ENCODE measurements at places on chromosomes 1 and 21.

- DNase-seq: no peak
Observed at GRCh38 chr1:115041654-115042053, 12.0 kb downstream of the TSHB start.

- no peak for DNase-seq
Observed at GRCh38 chr1:20383631-20384030, 93.0 kb downstream of the VWA5B1 start.

DNA sequence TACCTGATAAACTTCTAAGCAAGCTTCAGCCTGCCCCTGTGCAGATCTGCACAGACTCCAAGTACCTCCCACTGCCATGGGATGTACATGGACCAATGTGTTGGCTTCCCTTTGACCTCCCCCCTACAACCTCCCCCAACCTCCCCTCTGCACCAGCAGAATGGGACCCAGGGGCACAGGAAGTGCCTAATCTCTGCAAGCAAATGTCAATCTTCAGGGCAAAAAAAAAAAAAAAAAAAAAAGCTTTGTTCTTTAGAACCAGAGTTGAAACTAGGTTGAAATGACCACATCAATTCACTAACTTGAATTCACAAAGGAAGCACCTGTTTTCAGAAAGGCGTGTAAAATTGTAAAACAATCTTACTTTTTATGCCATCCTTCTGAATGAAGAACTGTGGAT, 53.9 kb upstream of the TIAM1 start:
- DNase-seq: no peak

- DNase-seq: no peak
Observed at GRCh38 chr1:203440771-203441170, 34.8 kb upstream of the PRELP start.

DNA sequence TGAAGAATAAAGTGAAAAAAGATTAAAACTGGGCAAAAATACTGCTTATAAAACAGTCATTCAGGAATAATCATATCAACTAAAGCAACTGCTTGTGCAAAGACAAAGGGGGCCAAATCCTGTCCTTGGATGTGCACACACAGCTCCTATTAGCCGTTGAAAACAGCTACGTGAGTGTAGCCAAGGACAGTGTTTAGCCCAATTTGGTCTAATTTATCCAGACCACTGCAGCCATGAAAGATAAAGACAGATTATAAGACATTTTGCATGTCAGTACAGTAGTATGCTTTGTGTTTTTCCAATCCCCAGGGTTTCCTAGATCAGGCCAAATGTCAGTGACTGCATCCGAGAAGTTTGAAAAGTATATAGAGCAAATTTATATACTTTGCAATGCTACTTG, 146.3 kb upstream of the PKN2 start:
- no peak for DNase-seq

GRCh38 chr1:118627435-118627834, 360.7 kb downstream of the TBX15 start:
- DNase-seq: no peak

GRCh38 chr1:154371436-154371835, 33.7 kb upstream of the IL6R start:
- DNase-seq: no peak

GRCh38 chr1:165055581-165055980, 300.9 kb downstream of the LMX1A start:
- DNase-seq: no peak

DNA sequence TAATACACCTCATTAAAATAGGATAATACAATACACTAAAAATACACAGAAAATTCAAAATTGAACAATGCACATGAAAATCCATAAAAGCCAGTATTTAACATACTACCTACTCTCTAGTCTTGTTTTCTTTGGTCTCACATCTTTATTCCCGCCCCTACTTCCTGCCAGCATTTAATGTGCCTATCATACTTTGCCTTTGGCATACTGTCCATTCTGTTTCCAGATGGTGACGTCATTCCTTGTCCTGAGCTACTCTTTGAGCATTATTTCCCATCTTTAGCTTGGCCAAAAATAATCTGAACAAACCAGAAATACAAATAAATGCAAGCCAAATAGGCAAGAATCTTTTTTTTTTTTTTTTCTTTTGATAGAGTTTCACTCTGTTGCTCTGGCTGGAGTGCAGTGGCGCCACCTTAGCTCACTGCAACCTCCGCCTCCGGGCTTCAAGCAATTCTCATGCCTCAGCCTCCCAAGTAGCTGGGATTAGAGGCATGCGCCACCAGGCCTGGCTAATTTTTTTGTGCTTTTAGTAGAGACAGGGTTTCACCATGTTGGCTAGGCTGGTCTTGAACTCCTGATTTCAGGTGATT, 4.4 kb downstream of the HFM1 start:
- DNase-seq: no peak

GRCh38 chr1:92096317-92096716, 16.2 kb downstream of the BTBD8 start:
- DNase-seq: no peak

GRCh38 chr1:94884106-94884505, 42.8 kb downstream of the CNN3 start:
- no peak for DNase-seq

DNA sequence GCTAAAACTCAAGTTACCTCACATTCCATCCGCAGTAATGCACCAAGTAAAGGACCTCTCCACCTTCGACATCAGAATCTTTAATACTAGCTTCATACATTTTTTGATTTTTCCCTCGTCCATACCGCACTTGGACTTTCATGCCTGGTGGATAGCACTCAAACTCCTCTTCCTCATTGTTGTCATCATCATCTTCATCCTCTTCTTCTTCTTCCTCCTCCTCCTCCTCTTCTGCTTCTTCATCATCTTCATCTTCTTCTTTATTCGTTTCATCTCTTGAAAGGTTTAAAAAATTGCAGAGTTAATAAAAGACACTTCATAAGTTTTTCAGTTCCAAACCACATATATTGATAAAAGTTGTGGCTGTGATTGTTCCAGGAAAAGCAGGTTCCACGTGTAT, 52.7 kb upstream of the RBM34 start:
- no peak for DNase-seq

DNA sequence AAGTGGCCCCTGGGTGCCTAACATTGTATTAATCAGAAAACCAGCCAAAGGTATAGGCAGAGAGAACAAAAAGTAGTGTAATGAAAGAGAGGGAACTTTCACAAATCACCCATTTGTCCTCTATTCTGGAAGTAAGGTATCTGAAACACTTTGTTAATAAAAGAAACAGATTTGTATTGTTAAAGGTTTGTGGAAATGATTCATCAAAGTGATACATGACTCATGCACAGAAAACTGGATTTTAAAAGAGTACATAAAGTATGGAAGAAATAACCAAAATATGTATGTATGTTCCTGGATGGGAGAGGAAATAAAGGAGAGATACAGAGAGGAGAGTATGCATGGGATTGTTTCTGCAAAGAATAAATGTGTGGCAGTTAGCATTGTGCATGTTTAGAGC, 126.8 kb downstream of the RGS21 start:
- no peak for DNase-seq

- no peak for DNase-seq
Observed at GRCh38 chr1:172163498-172164215, 256.8 kb upstream of the C1orf105 start.

GRCh38 chr1:112672009-112672408, 2.5 kb upstream of the MOV10 start:
- DNase-seq: no peak

DNA sequence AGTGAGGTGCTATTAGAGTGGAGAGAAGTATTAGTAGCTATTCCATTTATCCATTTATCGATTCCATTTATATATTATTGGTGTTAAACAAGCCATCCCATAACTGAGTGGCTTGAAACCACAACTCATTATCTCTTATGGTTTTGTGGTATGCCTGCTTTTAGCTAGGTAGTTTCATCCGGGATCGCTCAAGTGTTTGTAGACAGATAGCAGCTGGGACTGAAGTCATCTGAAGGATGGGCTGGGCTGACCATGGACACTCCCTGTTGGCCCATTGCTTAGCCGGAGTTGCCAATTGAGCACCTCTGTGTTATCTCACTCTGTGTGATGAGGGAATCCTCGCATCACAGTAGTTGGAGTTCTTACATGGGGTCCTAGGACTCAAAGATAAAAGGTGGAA, 622.5 kb downstream of the PLA2G4A start:
- DNase-seq: no peak

GRCh38 chr21:37575580-37575979, 209.0 kb downstream of the DYRK1A start:
- DNase-seq: no peak

DNA sequence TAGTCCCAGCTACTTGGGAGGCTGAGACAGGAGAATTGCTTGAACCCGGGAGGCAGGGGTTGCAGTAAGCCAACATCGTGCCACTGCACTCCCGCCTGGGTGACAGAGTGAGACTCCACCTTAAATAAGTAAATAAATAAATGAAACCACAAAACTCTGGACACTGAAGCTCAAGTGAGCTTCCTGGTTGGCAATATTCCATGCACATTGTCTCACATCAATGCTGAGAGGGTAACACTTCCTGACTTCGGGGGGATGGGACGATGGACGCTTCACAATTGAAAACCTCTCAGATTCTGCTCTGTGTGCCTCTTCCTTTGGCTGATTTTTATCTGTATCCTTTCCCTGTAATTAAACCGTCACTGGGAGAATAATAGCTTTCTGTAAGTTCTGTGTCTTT, 70.0 kb upstream of the ZNF644 start:
- DNase-seq: no peak

DNA sequence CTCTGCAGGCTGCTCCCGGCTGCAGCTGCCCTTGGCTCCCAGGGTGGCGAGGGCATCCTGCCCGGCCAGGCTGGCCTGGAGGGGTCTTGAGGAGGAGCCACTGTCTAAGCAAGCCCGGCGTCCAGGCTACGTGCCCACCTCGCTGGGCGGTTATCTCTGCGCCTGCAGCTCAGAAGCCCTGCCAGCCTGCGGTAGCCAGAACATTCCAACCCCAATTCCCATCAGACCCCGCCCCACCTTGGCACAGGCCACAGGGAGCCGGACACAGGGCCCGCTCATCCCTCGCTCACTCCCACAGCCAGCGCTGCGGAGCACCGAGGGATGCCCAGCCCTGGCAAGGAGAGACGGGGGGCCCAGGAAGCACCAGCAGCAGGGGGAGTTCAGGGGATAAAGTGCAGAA, 53.9 kb downstream of the MEGF6 start:
- DNase-seq: no peak

DNA sequence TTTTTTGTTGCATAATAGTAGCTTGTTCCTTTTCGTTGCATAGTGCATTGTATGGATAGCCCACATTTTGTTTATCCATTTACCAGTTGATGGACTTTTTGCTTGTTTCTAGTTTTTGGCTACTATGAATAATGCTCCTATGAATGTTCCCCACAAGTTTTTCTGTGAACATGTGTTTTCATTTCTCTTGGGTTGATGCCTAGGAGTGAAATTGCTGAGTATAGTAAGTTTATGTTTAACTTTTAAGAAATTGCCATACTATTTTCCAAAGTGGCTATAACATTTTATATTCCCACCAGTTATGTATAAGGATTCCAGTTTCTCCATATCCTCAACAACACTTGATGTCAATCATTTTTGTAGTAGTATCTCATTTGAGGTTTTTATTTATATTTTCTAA, 84.8 kb upstream of the CACYBP start:
- DNase-seq: no peak

DNA sequence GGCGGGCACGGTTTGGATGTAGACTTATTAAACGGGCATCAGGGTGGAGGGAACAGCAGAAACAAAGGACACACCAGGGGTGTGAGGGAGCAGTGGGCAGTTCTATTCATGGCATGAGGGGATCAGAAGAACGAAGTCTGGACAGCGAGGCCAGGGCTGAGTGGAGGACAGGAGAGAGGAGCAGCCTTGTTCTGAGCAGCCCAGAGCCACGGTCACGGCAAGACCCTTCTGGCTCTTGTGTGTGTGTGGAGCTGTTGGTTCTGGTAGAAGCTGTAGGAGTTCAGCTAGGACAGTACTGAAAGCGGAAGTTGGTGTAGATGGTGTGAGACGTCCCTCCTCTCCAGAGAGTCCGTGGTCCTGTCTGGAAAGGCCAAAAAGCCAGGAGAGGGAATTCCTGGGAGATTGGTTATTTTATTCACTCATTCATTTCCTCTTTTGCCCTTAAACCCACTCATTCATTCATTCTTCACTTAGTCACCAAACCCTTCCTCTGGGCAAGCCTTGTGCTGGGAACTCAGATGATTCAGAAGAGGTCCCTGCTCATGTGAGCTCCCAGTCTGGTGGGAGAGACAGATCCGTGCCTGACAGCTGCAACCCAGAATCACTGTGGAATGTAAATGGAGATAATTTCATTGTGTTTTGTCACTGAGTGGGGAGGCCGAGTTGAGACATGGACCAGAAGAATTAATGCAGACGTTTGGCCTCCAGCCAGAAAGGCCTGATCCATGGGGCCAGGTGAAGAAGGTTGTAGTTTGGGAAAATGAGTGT, 4.1 kb upstream of the ACOT11 start:
- DNase-seq: no peak

GRCh38 chr1:42420121-42420520, 35.7 kb downstream of the ZMYND12 start:
- DNase-seq: no peak

DNA sequence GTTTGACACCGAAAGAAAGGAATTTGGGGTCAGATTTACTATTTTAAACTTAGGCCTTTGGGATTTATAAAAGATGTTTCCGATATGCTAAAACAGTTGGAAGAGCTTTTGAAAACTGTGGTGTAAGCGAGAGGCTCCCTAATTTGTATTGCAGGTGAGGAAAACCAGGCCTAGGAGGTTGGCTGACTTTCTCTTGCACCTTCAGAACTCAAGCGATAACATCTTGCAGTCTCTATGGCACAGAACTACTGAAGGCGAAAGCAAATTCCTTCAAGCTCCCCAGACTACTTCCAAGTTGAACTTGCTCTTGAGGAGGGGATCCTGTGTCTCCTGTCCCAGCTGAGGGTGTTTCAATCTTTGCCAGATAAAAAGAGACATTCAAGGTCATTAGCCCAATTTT, 685.7 kb downstream of the ADGRL2 start:
- no peak for DNase-seq

DNA sequence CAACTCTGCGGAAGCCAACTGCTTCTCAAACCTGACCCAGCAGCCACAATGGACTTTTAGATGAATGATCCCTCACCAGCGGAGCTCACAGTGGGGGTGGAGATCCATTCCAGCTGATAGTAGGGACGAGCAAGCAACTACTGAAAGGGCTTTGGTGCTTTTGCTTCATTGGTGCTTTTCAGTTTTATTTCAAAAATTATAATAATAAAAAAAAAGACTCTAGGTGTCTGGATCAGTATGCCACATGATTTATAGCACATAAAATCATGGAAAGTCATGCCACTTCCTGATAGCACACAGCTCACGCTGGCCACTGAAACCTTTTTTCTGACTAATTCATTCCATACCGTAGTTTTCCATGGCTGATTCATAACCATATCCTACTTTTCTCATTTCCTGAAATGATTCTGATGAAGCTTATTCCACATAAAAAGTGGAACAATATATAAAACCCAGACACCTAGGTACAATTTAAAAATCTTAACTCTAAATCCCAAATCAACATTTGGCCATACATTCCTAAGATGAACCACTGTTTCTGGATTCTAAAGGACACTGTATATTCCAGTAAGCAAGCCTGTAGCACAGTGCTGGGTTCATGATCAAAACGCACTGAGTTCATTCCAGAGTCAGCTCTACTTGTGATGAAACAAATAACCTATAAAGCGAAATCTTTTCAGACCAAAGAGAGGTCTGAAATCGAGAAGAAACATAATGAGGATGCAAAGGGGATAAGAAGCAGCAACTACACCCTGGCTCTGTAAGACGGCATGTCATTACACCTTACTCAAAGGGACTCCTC, 41.3 kb upstream of the KCNE1 start:
- DNase-seq: no peak

Data from germinal center (tissue), 1 donor.